ENCODE measurements at places on chromosomes 7 and 10.

- DNase-seq: no peak
Observed at GRCh38 chr10:29473406-29474100, 161.2 kb downstream of the SVIL start.

- DNase-seq: no peak
Observed at GRCh38 chr10:124724279-124725027, 19.7 kb downstream of the FAM53B start.

DNA sequence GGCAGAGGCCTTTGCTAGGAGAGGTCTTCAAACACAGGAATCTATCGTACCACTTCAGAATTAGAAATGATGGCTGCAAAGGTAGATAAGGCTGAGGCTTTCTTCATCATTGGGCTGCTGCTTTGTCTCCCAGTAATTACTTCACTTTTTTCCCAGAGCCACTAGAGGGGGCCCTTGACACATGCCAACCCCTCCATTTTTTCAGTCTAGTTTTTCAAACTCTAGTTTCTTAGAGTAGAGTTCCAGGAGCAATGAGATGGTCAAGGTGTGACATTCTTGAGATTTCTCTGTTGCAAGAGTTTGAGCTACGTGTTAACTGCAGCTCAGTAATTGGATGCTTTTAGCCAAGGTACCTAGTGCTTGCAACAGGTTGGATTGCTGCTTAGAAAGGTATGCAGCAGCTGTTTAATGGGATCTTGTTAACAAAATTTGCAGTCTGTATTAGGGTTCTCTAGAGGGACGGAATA, 33.8 kb upstream of the RBM20 start:
- peak; percentile 31 for DNase-seq

DNA sequence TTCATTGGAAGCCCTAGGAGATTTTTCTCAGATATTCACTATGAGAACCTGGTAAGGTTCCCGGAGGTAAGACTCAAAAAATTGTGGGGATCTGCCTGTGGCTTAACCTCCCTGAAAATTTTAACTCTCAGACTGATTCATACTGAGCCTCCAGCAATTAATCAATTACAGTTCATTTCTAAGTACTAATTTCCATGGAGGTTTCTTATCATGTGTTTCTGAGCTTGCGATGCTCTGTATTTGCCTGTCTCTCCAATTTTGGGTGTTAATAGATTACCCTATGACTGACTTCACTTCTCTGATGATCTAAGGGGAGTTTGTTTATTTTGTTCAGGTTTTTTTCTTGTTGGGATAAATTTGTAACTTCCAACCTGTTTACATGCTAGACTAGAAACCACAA, 215.4 kb upstream of the TMEM196 start:
- DNase-seq: no peak

- DNase-seq: no peak
Observed at GRCh38 chr10:49837685-49838084, 75.6 kb upstream of the OGDHL start.

- DNase-seq: no peak
Observed at GRCh38 chr10:50333872-50334271, 82.6 kb upstream of the ASAH2 start.

GRCh38 chr7:118583641-118584040, 359.1 kb downstream of the ANKRD7 start:
- DNase-seq: peak; percentile 97

GRCh38 chr10:63675171-63675570, 154.0 kb downstream of the REEP3 start:
- DNase-seq: peak; percentile 35

GRCh38 chr10:11147722-11148121, 130.1 kb downstream of the CELF2 start:
- DNase-seq: no peak

GRCh38 chr7:79820387-79820786, 314.2 kb upstream of the GNAI1 start:
- peak; percentile 77 for DNase-seq

DNA sequence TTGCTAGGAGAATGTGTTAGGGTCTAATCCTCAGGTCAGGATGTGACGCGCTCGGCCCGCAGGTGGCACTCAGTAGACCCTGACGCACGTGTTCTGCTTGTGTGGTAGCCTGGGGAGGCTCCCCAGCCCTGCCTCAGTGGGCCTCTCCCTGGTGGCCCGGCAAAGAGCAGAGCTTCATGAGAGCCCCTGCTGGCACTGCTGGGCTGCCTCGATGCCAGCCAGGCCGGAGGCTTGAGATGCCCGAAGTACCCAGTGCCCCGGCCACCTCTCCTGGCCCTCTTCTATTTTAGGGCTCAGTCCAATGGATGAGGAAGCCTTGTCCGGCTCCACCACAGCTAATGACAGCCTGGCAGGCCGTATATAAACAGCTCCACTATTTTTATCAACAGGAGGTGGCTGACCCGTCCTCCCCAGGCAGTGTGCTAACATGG, 42.0 kb downstream of the PRF1 start:
- DNase-seq: no peak

- no peak for DNase-seq
Observed at GRCh38 chr7:112505495-112505894, 24.7 kb downstream of the LSMEM1 start.

DNA sequence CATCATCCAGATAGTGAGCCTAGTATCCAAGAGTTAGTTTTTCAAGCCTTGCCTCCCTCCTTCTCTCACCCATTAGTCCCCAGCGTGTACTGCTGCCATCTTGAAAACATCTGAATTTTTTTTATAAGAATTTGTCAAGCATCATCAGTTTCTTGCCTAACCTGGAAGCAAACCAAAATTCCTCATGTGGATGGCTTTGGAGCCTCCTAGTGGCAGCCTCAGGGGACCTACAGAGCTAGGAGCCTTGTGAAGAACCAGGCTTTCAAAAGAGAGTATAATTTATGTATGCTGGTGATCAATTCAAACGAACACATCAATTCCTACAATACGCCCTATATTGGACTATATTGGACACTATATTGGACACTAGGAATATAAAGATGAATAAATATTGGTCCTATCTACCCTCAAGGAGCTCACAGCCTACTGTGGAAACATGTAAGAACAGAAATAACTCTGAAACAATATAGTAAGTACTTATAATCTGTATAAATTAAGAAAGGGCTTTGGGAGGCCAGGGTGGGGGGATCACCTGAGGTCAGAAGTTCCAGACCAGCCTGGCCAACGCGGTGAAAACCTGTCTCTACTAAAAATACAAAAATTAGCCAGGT, 63.4 kb downstream of the HPSE2 start:
- peak; percentile 0 for DNase-seq

GRCh38 chr10:45440511-45441062, 66.6 kb downstream of the ALOX5 start:
- DNase-seq: no peak

- no peak for DNase-seq
Observed at GRCh38 chr7:108261560-108262255, 131.5 kb upstream of the LAMB4 start.

GRCh38 chr7:20238754-20239324, 21.7 kb upstream of the MACC1 start:
- no peak for DNase-seq

DNA sequence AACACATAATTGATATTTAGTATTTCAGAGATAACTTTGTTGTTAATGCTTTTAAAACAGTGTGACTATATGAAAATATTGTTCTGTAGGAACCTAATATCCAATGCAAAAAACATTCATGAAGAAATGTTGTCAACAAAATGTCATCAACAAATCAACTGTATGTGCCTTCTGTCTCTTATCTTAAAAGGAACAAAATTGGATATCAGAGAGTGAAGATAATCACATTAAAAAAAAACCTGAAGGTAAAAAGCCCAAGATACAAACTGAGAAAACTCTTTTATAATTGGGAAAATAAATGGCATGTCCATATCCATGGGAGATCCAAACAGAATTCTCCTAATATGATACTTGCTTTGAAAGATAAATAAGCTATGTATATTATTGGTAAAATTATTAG, 33.9 kb downstream of the ICA1 start:
- no peak for DNase-seq
